ENCODE measurements at places on chromosomes 7 and 10.

DNA sequence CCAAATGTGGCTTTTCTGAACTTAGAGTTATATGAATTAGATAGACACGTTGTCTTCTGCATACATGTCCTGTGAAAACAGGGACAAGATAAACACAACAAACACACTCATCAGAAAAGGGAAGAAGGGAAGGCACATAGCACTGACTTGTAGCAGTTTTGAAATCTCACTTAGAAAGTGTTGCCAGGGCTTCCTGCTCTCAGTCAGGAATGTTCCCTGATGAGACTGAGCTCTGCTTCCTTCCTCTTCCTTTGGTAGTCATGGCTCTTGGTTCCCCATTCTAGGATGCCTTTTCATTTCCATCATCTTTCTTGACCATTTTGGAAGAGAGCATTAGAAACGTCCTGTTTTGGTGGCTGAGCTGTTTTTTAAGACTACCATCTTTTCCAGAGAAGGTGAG is 233.8 kb upstream of the LYZL1 start:
- DNase-seq, result no peak

GRCh38 chr7:106285855-106286492 is 1.2 kb upstream of the NAMPT start:
- DNase-seq, result no peak

- DNase-seq, result no peak
Observed at GRCh38 chr7:88363249-88363648, 56.6 kb upstream of the STEAP4 start.

DNA sequence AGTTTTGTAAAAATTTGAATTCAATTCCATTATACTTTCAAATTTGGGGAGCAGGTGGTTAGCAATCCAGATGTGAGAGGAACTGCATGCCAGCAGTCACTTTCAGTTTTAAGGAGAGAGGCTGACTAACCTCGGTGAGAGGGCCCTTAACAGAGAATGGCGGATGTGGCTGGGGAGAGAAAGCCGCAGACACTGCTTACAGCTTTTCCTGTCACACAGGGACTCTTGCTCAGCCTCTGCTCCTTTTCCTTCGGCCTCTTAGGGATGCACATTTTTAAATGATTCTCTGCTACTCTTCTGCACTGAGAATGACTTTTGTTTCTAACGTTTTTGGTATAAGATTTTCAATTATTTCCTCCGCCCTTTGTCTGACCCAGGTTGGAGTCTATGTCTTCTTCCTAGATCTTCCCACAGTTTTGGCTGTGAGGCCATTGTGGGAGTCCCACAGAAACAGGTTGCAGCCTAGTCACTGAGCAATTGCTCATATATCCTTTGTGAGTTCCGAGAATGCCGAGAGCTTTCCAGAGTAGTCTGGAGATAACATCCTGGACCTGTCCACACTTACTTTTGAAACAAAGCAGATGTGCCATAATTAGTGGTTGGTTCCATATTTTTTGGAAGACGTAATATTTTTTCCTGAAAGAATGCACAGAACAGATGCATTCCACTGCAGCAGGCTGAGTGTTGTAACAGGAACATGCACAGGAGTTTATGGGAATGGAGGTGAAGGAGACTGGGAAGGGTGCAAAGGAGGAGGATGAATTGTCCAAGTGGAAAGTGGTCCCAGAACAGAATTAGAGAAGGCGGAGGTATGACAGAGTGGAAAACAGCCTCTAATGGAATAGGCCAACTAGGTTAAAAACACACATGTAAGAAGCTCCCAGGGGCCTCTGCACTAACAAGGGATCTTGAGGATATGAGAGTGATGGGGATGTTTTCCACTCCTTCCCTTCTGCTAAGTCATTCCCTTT is 168.0 kb upstream of the ZNF32 start:
- peak; percentile 24 for DNase-seq

DNA sequence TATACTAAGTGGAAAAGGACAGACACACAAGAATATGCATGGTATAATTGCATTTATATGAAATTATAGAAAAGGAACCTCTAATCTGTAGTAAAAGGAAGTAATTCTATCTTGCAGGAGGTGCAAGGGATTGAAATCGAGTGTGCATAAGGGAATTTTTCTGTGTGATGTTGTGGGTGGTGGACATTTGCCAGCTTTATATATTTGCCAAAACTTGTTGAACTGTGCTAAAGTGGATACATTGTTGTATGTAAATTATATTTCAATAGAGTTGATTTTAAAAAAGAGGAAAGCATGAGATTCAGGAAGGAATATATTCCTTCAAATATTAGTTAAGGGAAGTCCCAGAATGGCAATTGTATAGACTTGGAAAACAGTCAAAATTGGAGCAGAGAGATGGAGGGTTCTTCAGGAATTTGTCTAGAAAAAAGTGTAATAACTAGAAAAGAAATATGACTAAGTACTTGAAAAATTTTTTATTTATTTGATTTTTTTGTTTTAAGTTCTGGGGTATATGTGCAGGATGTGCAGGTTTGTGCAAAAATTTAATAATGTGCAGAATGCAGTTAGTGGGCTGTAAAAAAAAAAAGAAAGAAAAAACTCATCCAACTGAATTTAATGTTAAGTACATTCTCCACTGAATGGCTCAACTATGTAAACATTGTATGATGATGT is 96.1 kb downstream of the ARL4A start:
- DNase-seq, result no peak

GRCh38 chr7:121545418-121545817 is 149.3 kb upstream of the FAM3C start:
- DNase-seq, result no peak

- DNase-seq, result no peak
Observed at GRCh38 chr10:47058032-47058702, 146.9 kb downstream of the PTPN20 start.

DNA sequence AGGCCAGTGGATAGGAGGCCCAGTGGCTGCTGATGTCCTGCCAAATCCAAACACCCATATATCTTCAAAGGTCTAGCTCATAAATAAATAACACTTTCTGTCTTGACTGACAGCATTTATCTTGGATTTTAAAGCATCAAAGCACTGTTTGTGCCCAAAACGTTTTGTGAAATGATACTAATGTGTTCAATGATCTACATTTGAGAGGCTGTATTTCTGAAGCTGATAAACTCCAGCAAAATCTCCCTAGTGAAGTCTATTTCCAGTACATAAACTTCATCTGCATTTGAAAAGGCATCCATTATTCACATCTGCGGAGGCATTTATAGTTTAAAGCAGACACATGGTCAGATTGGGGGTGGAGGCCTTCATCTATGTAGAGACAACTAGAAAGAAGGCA is 276.3 kb downstream of the HPSE2 start:
- DNase-seq, result no peak

DNA sequence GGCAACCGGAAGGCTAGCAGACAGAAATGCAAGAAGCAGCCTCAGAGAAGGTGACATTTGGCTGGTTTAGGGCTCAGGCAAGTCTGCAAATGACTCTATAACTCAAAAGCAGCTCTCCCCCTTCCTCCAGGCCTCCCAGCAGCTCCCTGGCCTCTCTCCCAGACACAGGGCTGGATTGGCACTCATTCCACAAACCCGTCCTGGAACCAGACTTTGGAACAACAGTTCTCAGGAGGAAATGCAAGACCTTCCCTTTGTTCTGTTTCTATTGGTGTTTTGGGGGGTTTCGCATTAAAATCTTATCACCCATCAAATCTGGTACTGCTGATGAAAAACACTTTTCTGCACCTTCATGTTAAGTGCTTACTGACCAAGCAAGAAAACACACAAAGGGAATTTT is 40.3 kb upstream of the EFCAB10 start:
- DNase-seq, result no peak

- no peak for DNase-seq
Observed at GRCh38 chr10:49622426-49623425, 8.9 kb downstream of the CHAT start.

- no peak for DNase-seq
Observed at GRCh38 chr10:11297136-11297535, 279.5 kb downstream of the CELF2 start.

GRCh38 chr10:3874990-3875841 is 90.2 kb upstream of the KLF6 start:
- DNase-seq, result no peak

DNA sequence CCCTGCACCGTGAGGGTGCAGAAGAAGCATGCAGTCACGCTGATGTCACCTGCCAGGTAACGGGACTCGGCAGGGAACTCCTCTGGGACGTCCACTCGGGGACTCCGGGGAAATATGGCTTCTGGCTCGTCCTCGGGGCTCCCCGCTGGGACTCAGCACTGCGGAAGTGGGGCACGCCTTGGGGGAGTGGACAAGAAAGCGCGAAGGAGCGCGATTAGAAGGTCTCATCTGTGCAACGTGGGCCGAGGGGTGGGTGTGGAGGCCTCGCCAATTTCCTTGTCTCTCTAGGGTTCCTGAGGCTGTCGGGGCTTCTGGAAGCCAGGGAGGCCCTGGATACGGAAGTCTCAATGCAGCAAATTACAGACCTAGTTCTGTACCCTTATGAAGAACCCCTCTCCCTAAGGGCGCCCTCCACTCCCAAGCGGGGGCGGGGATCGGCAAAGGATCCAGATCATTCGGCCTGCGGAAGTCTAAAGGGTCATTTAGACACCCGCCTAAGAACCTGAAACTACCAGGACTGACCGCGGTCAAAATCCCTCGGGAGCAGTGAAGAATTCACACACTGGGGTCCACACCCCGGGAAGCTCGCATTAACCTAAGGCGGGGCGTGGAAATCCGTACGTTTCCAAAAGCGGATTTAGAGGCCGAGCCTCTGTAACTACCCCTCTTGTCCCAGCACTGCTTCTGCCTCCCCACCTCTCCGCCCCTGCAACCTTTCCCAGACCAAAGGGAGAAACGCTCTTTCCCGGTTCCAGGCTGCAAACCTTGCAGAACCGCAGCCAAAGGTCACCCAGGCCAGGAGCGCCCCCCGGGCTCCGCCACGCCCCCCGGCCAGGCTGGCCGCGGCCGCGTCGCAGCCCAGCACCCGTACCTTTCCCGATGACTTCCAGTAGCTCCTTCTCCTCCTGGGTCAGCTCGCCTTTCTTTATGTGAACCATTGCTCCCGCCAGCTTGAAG is 640 bp downstream of the ANKMY2 start:
- no peak for DNase-seq

DNA sequence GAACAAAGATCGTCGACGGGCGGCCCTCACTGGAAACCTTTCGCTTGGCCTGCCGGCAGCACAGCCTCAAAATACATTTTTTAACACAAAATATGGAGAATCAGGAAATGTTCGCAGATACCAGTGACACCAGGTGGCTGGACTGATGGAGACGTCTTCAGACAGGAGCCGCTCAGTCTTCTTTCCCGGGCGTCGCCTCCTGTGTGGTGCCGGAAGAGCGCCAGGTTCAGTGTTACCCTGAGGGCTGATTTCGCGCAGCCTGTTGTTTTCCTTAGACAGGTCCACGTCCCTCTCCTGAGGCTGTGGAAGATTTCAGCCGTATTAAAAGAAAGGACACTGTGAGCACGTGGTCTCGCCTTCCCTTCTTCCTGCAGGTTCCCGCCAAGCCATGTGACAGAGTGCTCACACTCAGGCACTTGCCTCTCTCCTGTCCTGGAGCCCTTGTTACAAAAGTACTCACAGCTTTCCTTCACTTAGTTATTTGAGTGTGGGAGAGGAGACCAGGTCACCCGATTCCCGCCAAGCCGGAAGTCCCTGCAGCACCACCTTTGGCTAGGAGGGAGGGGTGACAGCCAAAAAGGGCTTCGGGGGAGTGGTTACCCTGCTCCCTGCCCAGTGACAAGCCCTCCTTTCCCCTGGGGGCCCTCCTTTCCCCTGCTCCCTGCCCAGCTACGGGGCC is 21.7 kb upstream of the PWWP2B start:
- DNase-seq, result no peak

GRCh38 chr10:122164023-122164601 is 107.0 kb upstream of the BTBD16 start:
- no peak for DNase-seq

GRCh38 chr10:48905311-48905710 is 34.3 kb downstream of the LRRC18 start:
- DNase-seq, result no peak

DNA sequence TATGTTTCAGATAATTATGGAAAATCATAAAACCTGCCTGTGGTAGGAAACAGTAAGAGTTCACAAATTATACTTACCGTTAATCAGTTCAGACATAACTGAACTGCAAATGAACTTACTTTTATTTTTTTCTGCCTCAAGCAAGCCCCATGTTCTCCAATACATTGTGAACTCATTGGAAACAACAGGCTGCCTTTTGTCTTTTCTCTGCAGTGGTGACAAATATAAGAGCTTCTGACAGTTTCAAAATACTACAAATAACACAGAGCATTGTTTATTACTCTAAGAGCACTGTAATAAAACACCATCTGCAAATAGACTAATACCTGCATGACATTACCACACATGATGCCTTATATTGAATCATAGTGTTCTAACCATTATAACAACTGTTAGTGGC is 94.0 kb upstream of the CDCA7L start:
- no peak for DNase-seq

DNA sequence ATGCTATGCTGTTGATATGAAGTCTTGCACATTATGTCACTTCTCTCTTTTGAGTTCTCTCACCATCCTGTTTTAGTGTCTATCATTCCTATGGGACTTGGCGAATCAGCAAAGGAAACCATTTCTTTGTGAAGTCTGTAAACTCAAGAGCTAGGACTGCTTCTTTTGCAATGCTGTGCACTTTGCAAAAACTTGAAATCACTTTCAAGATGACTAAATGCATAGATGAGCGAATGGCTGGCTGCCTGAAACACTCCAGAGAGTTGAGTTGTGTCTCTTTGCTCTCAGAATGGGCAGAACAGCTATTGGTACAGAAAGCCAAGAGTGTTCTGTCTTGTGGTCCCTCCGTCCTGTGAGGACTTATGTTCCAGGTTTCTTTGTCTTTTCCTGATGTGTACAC is 18.3 kb upstream of the ELMO1 start:
- no peak for DNase-seq
